ENCODE measurements at places on chromosomes 6 and 20. TPM values are rescaled to one million over a fixed set of nuclear protein-coding genes. Genes with fewer than 3 reads are reported as not detected.

The TMEM200A gene
- total RNA-seq, result 0.20 TPM

The NR2E1 gene
- not detected for total RNA-seq

GRCh38 chr6:159100395-159101182 lies 55.8 kb upstream of the TAGAP start:
- DNase-seq, result peak; percentile 49

GRCh38 chr6:36774331-36774730 lies 64.9 kb downstream of the CPNE5 start:
- no peak for DNase-seq

GRCh38 chr6:124960757-124961463 lies 1.3 kb upstream of the RNF217 start:
- DNase-seq, result no peak

DNA sequence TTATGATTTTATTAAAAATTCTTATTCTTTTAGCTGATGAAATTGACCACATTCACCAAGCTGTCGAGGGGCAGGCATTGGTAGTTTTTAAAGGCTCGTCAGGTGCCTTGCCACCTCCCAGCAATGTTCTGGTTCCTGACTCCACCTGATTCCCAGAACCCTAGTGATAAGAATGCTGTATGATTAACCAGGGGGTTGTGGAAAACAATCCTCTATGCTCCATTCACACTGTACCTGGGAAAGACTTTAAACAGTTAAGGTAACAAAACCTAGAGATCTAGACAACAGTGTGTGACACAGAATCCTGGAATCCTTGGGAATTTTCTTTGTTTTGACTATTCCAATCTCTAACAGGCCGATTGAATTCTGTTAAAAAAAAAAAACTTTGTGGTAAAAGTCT lies 165.7 kb upstream of the OLIG3 start:
- no peak for DNase-seq
